ENCODE measurements at places on chromosomes 7 and 10. TPM values are rescaled to one million over a fixed set of nuclear protein-coding genes. Genes with fewer than 3 reads are reported as not detected.

SLC26A4 gene
- 5.2 TPM for total RNA-seq

CNNM1 gene
- total RNA-seq, result 0.43 TPM

TMEM229A gene
- not detected for total RNA-seq

UCMA gene
- not detected for total RNA-seq

NUTM2A gene
- total RNA-seq, result 0.17 TPM

ASB10 gene
- not detected for total RNA-seq

CHN2 gene
- total RNA-seq, result 0.69 TPM

HOXA3 gene
- not detected for total RNA-seq

AGBL3 gene
- 3.4 TPM for total RNA-seq

XRCC2 gene
- total RNA-seq, result 13.6 TPM

OPN1SW gene
- total RNA-seq, result not detected

PLXNA4 gene
- total RNA-seq, result 0.17 TPM

CPA2 gene
- total RNA-seq, result 0.14 TPM

NUDT13 gene
- total RNA-seq, result 1.0 TPM

PDLIM1 gene
- total RNA-seq, result 0.92 TPM

PRRT4 gene
- 0.10 TPM for total RNA-seq

All from activated CD4-positive, alpha-beta memory T cell treated with anti-CD3 and anti-CD28 coated beads for 36 hours (primary cell).